NCI-H1092 (cell line): ENCODE measurements at places on chromosomes 12 and 14.
A peak's percentile ranks its signal among the peaks of the same experiment; 100 is the strongest.

- peak; percentile 58 for DNase-seq
Measured at GRCh38 chr14:36516719-36517241, 3.3 kb downstream of the NKX2-1 start.

- DNase-seq: no peak
Measured at GRCh38 chr14:33120966-33121365, 182.3 kb downstream of the NPAS3 start.

- peak; percentile 10 for DNase-seq
Measured at GRCh38 chr12:112198120-112198733, 72.9 kb downstream of the TRAFD1 start.

GRCh38 chr14:52825085-52825484 lies 33.7 kb upstream of the GNPNAT1 start:
- DNase-seq: no peak

DNA sequence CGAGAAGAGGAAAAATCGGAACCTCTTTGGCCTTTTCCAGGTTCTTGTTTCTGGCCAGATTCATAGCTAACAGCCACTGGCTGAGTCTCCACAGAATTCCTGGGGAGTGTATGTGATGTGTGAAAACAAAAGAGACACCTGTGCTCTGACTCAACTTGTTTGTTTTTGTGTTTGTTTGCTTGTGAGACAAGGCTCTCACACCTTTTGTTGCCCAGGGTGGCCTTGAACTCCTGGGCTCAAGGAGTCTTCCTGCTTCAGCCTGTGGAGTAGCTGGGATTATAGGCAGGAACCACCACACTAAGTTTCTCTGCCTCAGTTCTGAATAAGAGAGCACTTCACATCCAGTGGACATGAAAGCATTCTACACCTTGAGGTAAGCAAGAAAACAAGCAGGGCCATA lies 22.7 kb downstream of the MFAP5 start:
- DNase-seq: no peak

- DNase-seq: no peak
Measured at GRCh38 chr14:94373708-94374107, 14.7 kb downstream of the SERPINA1 start.

- DNase-seq: no peak
Measured at GRCh38 chr12:45785315-45785714, 55.8 kb downstream of the ARID2 start.

GRCh38 chr14:93329965-93330608 lies 2.7 kb downstream of the BTBD7 start:
- no peak for DNase-seq

- no peak for DNase-seq
Measured at GRCh38 chr12:115941362-115941761, 336.1 kb downstream of the MED13L start.

- DNase-seq: peak; percentile 11
Measured at GRCh38 chr14:75249251-75249957, 29.2 kb upstream of the FOS start.

DNA sequence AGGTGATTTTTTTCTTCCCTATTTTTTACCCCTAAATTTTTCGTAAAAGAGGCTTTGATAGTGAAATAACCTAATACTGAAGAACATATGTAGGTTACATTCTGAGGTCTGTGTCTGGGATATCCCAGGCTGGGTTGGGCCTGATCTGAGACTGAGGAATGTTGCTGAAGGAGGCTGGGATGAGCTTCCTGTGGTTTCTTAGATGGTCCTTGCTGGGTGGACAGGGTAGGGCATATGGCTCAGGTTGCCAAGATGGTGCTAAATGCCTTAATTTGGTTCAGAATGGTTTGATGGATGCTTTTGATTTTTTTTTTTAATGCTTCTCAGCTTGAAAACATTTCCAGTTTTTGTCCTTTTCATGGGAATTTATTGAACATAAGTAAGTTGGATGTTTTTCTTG lies 124.6 kb upstream of the PMCH start:
- no peak for DNase-seq

DNA sequence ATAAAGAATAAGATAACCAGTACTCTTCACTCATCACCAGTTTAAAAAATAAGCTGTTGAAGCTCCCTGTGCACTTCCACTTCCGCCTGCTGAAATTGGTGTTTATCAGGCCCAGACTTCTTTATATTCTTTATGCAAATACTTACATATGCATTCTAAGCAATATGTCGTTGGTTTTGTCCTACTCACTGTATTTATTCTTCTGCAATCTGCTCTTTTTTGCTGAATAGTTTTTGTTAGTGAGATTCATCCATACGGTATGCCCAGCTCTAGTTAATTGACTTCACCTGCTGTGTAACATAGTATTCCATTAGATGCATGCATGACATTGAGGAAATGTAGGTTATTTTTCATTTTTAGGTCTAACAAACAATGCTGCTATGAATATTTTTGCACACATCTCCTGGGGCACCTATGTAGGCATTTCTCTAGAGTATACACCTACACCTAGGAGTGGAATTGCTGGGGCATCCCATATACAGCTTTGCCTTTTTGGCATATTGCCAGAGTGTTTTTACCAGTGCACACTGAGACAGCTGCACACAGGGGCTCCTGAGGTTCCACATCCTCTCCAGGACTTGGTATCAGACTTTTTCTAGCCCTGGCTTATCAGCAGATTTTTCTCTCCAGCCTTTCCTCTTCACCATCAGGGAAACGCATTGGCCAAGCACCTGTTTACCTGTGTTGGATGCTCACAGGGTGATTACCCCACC lies 1.0 kb upstream of the NRIP2 start:
- DNase-seq: no peak

GRCh38 chr12:4147031-4147481 lies 126.5 kb upstream of the CCND2 start:
- no peak for DNase-seq

DNA sequence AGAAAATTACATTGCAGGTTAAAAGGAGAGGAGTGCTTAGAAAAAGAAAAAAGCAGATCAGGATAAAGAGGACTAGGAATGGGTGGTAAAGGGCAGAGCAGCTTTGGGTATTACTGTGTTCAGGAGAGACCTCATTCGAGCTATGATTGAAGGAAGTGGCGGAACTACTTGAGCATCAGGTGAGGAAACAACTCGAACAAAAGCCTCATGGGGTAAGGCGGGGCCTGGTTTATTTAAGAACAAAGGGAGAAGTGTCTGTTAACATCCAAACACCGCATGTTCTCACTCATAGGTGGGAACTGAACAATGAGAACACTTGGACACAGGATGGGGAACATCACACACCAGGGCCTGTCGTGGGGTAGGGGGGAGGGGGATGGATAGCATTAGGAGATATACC lies 444.6 kb upstream of the CCDC196 start:
- DNase-seq: no peak

DNA sequence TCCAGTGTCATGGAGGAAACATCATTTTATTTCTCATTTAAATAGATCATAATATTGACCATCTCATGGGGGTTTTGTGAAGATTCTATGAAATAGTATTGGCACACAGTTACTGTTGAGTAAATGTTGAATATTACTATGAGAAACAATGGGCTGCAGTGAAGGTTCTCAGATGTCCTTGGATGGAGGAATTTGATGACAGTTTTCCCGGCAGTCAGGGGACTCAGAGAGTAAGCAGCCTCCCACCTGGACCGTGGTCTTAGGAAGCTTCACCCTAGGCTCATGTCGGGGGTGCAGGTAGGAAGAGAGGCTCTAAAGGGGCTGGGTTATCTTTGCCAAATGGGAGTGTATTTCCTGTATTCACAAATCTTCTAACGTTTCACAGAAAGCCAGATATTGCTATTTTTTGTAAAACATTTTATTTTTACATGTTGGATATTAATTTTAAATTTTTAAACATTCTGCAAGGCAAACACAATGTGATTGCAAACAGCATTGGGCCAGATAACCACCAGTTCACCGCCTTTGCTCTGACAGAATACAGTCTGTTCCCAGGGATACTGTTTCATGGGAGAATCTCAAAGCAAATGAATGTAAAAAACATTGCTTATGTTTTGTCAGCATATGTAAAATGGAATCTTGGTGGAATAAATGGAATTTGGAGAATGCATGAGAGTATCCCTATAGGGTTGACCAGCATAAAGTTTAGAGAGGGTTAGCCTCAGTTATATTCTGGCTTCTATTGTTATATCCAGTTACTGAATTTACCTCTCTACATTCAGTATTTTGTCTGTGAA lies 380.8 kb upstream of the TMEM132C start:
- DNase-seq: no peak

DNA sequence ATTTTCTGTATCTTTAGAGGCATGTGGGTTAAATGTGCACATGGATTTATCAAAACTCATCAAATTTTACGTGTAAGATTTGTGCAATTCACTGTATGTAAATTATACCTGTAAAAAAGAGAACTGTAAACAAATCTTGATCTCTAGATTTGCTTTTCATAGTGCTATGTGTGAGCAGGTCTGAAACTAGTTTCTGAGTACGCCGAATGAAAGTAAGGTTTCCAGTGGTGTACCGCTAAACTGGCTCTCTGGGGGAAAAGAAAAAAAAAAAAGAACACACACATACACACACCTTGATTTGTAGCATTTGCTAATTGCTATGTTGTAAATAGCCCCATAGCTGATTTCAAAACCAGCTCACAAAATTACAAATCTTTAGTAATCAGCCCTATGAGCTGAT lies 8.6 kb upstream of the SLC41A2 start:
- no peak for DNase-seq

DNA sequence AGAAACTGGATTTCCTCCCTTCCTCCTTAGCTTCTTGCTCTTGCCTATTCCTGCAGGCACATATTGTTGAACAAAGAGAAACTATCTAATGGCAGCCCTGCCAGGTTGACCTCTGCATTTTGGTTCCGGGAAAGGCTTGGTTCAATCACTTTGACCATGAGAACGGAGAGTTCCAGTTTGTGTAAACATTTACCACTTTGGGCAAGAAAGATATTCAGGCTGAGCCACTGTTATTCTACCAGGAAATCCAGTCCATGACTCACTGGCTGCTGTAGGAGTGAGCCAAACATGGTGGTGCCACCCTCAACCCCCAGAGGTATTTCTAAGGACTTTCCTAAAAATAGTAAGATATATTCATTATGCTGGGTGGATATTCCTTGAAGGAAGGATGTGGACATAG lies 242.2 kb upstream of the OR4E1 start:
- DNase-seq: no peak

- no peak for DNase-seq
Measured at GRCh38 chr12:129927316-129927900, 23.6 kb upstream of the TMEM132D start.

DNA sequence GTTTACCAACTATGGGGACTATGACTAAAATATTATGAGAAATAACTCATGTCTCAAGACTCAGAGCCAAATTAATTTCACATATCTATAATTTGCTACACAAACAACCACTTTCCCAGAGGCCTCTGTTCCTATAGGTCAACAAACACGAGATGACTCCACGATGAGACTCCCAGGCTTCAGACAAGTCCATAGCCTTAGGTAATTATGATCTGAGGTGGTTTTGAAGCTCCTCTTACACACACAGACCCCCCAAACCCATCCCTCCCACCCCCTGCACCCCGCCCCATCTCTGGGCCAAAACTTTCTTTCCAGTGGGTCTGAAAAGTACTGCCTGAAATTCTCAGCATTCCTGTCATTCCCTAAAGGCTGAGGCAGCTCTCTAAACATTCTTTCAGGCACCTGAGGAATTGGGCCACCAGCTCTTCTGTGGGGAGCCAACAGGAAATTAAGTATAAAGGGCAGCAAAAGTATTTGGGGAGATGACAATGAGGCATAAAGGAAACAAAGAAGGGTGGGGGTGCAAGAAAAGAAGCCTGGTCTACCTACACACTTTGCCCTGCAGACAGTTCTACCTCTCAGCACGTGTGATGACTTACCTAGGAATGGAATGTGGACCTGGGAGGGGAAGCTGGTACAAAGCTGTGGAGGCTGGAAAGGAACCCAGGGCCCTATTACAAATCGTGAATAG lies 143.6 kb downstream of the PAWR start:
- DNase-seq: no peak

DNA sequence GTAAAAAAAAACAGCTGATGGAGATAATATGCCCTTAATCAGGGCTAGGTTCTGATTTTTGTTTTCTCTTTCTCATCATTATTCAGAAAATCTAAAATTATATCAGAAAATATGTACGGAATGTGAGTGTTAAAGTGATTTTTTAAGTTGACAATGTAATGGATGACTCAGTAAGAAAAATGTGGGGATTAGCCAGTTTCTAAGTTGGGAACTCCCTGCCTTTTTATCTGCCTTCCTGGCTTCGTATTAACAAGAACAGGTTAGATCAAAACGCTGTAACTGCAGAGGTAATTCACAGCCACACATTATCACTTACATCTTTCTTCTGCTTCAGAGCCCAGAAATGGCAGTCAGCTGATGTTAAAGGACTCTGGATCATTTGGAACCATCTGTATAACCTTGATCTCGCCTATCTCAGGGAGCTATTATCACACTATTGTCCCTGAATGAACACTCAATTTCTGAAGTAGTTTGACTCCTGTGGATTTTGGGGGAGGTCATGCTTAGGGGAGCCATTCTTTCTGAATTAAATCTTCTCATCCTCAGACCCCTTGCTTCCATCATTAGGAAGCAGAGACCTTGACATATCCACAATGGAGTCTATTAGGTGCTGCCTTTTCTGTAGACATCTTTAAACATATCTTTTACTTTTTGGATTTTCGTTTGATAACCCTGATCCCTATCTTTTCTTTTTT lies 135.7 kb upstream of the SLC16A7 start:
- DNase-seq: no peak

DNA sequence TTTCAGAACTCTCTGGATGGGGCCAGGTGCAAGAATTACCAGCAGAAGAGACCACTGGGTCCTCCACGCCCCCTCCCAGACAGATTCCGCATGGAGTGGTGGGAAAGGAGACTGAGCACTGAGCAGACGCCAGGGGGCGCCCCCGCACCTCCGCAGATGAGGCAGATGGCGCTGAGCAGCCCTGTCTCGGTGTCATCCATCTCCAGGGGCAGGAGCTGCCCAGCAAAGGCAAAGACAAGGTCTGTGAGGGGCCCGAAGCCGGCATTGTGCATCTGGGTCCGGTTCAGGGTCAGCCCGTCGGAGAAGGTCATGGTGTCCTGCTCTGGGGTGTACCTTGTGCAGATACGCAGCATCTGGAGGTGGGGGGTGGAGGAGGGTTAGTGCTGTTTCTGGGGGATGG lies 6.3 kb upstream of the ITGB7 start:
- DNase-seq: peak; percentile 41
